ENCODE measurements at places on chromosomes 5 and 9.

DNA sequence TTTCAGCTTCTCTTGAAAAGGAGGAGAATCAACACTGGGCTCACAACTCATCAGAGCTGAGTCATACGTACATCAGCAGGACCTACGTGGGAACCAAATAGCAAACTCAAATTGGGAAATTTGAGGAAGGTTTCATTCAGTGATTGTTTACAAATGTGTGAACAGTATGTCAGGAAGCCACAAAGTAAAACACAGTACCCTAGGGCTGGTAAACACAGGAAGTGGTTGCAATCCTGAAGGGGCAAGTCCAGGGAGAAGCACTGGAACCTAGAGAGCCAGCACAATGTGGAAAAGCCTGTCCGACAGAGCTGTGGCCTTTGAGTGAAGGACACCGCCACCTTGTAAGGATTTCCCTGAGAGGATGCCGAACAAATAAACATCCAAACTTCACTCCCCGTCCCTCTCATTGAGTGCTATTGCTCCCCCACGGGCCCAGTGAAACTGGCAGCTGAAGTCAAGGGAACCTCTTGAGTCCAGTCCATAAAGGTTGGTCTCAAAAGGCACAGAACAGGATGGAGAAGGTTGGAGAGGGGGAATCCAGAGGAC is 26.7 kb upstream of the RICTOR start:
- DNase-seq = no peak

GRCh38 chr5:133993185-133993936 is 11.4 kb downstream of the VDAC1 start:
- DNase-seq = no peak

GRCh38 chr9:23850690-23851629 is 24.9 kb upstream of the ELAVL2 start:
- no peak for DNase-seq

- DNase-seq = no peak
Measured at GRCh38 chr9:86557063-86557766, 203.0 kb upstream of the TUT7 start.

GRCh38 chr5:75202935-75203334 is 33.7 kb downstream of the ANKRD31 start:
- DNase-seq = no peak

DNA sequence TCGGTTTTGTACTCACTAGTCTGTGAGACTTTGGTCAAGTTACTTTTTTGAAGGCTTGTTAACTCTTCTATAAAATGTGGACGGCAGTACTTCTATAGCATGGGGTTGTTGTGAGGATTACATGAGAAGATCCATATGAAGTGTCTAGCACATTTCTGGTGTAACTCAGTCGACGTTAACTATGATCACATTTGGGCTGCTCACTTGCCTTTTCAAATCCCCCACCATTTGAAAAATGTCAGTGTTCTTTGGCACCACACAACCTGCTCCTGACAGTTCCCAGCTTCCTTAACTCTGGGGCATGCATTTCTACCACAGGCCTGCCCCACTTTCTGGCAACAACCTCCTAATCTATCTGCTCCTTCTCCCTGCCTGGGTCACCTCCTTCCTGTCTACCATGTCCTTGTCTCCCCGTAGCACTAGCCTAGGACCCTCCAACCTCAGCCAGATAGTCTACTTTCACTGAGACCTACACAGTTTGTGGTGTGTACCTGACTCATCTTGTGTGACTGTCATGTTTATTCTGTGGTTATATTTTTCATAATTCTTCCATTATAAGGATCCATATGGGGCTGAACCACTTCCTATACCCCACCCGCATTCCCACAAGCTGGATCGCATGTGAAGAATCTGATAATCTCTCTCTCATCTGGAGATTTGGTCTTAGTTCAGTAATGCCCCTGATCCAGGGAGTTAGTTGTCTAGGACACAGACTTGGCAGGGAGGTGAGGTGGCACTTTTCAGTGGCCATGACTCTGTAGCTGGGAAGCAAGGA is 30.2 kb upstream of the BASP1 start:
- DNase-seq = no peak

DNA sequence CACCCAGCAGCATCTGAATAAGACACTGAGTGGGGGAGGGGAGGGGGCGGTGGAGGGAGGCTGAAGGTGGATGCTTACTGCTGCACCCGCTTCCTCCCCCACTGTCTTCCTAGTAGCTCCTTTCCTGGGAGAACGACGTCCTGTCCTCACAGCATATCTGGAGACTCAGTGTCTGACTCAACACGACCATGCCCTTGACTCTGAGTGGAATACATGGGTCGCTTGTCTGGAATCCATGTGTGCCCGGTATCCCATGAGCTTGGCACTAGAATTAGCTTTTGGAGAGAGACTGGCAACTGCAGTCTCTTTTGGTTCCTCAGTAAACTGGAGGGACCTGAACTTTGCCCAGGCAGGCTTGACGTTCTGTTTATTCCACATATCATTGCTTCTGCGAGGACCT is 125.4 kb upstream of the FAM120A start:
- DNase-seq = no peak

DNA sequence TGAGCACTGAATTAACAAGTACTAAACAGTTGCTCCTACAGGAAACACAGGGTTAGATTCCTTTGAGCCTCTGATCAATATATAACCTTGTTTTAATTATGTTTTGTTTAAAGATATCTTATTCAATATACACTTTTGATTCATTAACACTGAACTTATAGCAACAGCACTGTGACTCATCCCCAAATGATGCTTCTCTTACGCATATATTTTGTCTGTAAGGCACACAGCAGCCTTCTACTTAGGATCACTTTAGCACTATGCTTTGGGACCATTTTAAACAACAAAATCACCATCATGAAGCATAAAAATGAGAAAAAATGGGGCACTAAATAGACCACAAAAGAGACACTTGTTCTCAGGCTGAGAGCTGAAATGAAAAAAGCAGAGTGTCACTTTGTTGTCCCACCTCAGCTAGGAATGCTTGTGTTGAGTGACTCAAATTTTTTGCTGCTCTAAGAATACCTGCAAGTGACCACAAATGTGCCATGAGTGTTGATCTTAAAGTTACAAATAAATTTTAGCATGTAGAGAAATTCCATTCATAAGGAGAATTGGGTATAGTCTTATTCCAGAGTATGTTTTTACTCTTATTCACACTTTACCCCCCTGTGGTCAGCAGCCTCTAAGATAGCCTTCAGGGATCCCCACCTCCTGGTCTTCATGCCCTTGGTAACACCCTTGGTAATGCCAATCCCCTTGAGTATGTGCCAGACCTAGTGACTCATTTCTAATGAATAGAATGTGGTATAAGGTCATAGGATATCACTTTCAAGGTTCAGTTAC is 252.7 kb upstream of the IL12B start:
- no peak for DNase-seq

- no peak for DNase-seq
Measured at GRCh38 chr5:130333089-130333488, 428.8 kb downstream of the CHSY3 start.

DNA sequence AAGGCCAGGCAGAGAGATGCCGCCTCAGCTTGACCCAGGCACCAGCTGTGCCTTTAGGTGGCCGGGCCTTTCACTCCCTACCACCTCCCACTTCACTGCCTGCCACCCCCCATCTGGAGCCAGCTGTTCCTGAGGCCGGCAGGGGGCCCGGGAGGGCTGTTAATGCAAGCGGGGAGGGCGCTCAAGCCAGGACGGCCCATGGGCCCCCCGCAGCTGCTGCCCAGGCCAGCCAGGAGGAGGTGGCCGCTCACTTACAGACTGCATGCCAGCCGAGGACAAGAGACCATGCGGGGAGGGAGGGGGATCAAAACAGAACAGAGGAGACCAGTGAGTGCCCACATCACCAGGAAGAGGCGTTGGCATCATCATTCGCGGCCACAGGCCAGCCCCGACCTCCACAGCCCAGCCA is 4.5 kb downstream of the ABCA2 start:
- no peak for DNase-seq

DNA sequence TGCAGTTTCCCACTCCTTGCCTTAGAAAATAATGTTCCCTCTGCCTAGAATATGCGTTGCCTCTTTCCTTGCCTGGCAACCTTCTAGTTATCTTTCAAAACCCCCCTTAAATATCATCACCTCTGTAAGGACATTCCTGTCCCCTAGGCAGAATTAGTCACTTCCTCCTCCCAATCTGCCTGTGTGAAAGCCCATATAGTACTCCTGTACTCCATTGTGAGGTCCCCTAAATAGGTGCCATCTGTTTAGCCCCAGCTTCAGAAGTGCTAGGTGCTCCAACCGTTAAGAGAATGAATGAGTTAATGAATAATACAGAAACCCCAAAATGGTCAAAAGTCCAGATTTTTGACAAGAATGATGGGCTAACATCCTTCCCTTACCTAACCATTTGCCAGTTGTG is 181.4 kb downstream of the GDNF start:
- no peak for DNase-seq

DNA sequence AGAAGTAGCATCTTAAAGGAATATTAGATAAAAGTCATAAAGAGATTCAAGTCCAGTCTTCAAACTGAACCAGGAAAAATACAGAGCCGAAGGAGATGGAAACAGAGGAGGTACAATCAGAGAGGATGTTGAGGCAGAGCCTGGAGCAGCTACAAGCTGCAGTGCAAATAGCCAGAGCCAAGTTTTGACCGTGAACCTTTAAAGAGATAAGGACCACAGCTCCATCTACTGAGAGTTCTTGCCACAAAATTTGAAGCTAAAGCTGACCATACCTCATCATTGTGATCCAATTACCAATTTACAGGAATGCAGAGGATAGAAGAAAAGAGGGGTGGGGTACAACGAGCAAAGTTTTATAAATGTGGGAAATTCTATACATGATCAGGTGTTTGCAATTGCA is 10.4 kb upstream of the DEPDC1B start:
- DNase-seq = no peak

GRCh38 chr9:137965177-137965795 is 87.7 kb downstream of the CACNA1B start:
- DNase-seq = no peak

GRCh38 chr5:1669276-1670155 is 130.1 kb downstream of the MRPL36 start:
- DNase-seq = no peak

- DNase-seq = no peak
Measured at GRCh38 chr5:138833726-138834480, 41.2 kb downstream of the LRRTM2 start.

- DNase-seq = no peak
Measured at GRCh38 chr5:9324348-9325077, 221.4 kb downstream of the SEMA5A start.

Data from stimulated activated CD4-positive, alpha-beta T cell treated with anti-CD3 and anti-CD28 coated beads, Interleukin-12 subunit alpha, Interleukin-12 subunit beta, amount 100 ng/mL, for 48 hours (primary cell).